ENCODE measurements at places on chromosomes 16 and 17.
A peak's percentile ranks its signal among the peaks of the same experiment; 100 is the strongest.

DNA sequence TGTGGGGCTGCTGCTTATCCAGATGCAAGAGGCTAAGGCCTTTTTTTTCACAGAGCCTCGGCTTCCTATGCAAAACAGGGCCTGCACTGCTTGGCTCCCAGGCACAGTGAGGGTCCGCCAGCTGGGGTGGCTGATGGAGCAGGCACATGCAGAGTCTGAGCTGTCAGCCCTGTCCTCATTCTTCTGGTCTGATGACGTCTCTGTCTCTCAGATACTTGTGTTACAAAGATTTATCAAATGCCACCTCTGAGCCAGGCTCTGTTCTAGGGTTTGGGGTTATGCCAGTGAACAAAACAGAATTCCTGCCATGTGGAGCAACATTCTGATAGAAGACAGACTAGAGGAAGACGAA, 4.8 kb downstream of the RNF40 start:
- DNase-seq, result no peak

- DNase-seq, result no peak
These were observed 8.2 kb downstream of the CAPN15 start for GRCh38 chr16:535446-536405.

DNA sequence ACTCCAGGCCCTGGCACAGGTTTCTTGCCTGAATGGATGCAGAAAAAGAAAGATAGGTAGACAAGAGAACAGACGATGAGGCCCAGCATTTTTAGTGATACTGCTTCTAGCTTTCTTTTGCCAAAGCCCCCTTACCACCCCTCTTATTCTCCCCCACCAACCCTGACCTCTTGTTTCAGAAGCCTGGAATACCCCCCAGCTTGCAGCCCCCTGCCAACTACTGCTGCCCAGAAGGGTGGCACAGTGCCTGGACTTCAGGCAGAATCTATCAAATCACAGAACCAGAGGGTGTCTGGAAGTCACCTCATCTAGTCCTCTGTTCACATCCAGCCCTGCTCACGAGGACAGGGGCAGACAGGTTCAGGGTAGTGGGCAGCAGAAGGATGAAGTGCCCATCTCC, 35.6 kb downstream of the NEUROD2 start:
- DNase-seq, result no peak

- DNase-seq, result no peak
These were observed 8.7 kb upstream of the KREMEN2 start for GRCh38 chr16:2955438-2955778.

GRCh38 chr17:55763856-55764255, 13.0 kb downstream of the PCTP start:
- peak; percentile 27 for DNase-seq

- no peak for DNase-seq
These were observed 15.7 kb downstream of the CDRT4 start for GRCh38 chr17:15451680-15452079.

- DNase-seq, result no peak
These were observed 148.4 kb downstream of the PRKCA start for GRCh38 chr17:66450852-66451158.

- no peak for DNase-seq
These were observed 193.8 kb upstream of the TOX3 start for GRCh38 chr16:52740766-52741165.

GRCh38 chr17:11269210-11269609, 28.2 kb downstream of the SHISA6 start:
- DNase-seq, result no peak

- no peak for DNase-seq
These were observed 205.2 kb upstream of the WSCD1 start for GRCh38 chr17:5864741-5865657.

- no peak for DNase-seq
These were observed 1.3 kb downstream of the FOXC2 start for GRCh38 chr16:86567701-86568581.

GRCh38 chr17:49887086-49887743, 39.3 kb upstream of the TAC4 start:
- DNase-seq, result no peak

DNA sequence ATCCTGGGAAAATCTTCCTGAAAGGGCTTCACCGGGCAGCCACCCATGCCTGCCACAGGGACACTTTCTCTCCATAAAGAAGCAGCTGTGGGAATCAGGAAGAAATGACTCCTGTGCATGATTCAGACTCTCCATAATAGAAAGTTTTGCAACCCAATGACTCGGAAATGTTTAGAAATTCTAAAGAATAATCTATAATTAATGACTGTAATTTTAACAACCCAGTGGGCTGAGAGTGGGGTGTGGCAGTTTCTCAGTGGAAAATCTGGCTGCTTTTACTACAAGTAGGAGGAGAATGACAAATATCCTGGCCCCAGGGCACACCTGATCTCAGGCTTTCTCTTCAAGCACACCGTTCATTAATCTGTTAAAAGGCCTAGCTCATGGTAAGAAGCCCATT, 25.7 kb downstream of the IRF8 start:
- DNase-seq, result no peak

- DNase-seq, result no peak
These were observed 94.7 kb upstream of the TNRC6C start for GRCh38 chr17:77863814-77864161.

DNA sequence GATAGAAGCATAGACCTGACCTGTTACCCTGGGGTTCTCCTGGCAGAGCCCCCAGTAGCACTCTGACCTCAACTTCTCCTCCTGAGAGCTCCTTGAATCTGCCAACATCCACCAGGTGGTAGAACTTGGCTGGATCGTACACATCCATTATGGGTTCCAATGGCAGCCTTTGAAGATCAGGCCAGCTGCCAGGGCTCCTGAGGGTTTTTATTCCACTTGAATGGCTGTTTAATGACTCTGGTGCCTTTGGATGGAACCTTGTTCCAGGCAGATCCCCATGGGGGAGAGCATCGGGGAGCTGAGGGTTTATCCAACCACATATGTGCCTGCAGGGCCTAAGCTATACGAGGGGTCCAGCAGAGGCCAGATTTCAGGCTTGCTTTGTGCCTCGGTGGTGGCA, 47.1 kb upstream of the CLEC19A start:
- DNase-seq, result no peak

- no peak for DNase-seq
These were observed 37.4 kb upstream of the ADAMTS18 start for GRCh38 chr16:77472262-77472661.

DNA sequence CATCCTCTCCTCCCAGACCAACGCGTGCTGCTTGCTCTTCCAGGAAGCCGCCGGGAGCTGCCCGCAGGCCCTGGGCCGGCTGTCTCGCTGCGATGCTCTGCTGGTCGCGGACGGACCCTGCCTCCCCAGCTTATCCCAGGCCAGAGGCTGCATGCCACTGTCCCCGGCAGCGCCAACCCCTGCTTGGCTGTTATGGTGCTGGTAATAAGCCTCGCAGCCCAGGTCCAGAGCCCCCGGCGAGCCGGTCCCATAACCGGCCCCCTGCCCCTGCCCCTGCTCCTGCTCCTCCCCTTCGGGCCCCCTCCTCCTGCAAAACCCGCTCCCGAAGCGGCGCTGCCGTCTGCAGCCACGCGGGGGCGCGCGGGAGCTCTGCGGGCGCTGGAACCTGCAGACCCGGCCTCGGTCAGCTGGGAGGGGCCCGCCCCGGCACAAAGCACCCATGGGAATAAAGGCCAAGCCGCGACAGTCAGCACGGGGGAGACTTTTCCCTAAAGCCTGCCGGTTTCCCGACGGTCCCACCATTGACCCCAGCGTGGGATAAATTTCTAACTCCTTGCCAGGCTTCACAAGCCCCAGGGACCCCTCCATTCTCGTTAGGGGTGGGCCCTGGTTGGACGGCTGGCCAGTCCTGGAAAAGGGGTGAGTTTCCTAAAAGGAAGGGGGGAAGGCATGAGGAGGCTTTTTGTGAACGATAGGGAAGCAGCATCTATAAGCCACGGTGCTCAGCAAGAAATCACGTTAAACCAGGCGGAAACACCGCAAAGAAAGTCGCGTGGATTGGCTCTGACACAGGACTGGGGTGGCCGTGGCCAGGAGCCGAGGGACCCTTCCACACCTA, 11.2 kb downstream of the ENPP7 start:
- peak; percentile 82 for DNase-seq

- DNase-seq, result no peak
These were observed 126.3 kb downstream of the BANP start for GRCh38 chr16:88077328-88078108.

GRCh38 chr17:39781031-39781860, 43.5 kb downstream of the GRB7 start:
- no peak for DNase-seq

DNA sequence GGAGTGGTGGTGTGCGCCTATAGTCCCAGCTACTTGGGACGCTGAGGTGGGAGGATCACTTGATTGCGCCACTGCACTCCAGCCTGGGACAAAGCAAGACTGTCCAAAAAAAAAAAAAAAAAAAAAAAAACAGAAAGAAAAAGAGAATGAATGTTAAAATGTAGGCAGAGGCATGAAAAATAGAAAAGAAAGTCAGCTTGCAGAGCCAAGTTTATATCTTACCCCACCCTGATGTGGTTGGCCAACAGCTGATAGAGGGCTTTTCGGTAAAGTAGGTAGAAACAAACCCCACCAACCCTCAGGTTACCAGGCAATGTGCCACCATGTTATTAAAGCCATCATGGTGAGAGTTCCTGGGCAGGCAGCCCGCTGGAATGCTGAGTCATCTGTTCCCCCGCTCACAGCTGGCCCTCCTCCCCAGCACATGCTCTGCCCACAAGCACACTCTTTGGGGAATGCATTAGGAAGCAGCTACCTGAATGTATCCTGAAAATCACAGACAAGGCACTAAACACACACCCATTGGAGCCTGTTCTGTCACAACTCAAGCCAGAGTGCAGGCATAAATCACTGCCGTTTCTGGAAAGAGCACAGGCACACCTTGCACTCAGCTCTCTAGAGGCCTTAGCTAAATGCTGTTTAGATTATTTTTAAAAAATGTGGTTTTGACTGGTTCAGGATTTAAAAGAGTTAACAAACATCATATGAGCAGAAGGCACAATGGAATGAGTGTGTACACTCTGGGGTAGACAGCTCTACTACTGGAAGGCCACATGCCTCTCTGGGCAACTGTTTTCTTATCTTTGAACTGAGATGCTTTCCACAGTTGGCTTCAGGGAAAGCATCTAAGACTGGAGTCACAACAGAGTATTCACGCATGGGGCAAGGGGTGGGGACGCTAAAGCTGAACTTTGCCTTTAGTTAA, 128.5 kb downstream of the PARN start:
- no peak for DNase-seq

- no peak for DNase-seq
These were observed 1.8 kb downstream of the SGF29 start for GRCh38 chr16:28555561-28555960.

DNA sequence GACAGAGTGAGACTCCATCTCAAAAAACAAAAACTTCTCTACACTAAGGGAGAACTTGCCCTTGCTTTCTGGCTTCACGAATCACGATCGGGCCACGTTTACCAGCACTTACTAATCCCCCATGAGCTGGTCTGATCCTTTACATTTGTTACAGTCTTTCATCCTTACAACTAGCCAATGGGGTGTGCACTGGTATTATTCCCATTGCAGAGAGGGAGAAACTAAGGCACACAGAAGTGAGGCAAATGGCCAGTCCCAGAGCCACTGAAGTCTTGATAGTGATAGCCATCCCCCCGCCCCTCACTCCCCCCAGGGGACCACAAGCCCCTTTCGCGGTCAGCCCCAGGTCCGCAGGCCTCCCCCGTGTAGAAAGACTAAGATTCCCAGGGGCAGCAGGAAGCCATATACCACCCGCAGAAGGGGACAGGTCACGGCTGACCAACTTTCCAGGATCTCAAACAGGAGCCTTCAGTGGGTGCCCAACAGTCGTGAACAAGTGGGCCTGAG, 868 bp downstream of the NATD1 start:
- DNase-seq, result no peak

GRCh38 chr16:29909391-29909790, 9.1 kb downstream of the ASPHD1 start:
- DNase-seq, result no peak

DNA sequence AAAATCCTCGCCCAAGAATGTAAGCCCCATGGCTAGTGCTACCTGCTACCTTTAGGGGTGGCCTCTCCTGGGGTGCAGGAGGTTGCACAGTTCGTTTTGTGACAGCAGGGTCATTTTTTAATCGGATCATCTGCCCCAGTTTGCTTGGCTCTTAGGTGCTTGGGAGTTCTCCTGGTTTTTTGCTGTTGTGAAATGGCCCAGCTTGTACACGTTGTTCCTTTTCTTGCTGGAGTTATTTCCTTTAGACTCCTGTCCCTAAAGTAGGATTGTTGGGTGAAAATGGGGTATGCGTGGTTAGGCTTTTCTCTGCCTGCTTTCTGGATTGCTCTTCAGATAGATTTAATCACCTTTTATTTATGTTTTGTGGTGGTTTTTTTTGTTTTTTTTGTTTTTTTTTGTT, 25.8 kb downstream of the ABCC1 start:
- DNase-seq, result no peak

DNA sequence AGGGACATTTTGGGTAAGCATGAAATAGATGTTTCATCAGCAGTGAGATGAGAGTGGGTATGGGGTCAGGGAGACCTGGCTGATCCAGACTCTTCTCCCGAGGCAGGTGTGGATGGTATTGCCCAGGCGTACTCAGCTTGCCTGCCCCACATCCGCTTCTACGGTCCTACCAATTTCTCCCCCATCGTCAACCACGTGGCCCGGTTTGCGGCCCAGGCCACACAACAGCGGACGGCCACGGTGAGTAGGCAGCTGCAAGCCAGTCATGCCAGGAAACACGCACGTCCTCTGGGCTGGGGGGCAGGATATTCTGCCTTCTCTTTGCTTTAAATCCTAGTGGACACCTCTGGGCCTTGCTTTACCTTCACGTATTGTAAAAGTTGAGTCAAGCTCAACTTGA, 44.7 kb downstream of the CPNE2 start:
- DNase-seq, result no peak

- DNase-seq, result no peak
These were observed 14.7 kb upstream of the TBX2 start for GRCh38 chr17:61384692-61385576.

DNA sequence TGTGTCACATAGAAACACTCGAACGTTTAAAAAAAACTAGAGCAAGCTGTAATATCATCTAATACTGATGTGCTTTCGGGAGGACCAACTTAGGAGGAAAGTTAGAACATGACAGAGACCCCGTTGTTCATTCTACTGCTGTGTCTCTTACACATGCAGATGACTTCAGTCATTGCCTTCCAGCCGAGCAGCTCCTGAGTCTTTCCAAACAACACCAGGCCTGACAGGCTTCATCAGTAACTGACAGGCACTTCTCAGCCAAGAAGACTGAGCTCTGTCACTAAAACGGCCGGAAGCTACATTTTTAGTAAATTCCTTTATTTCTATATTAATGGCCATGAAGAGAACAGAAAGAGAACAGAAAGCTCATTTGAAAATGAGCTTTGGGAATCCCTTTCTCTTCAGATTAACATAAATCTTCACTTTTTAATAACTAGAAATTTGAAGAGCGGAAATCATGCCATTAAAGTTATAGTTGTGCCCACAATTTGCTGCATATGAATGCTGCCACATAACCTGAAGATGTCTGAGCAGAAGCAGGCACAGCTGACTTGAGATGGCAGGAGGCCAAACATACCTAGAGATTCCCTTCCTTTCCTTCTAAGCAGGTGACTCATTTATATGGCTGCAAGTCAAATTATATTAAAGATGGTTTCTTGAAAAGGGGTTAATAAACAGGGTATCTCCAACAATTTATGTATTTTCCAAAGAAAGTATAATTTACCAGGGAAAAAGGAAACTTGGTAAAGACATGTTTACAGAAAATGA, 148.9 kb downstream of the ITFG1 start:
- DNase-seq, result no peak
